HuH-7.5 (cell line): ENCODE measurements at places on chromosomes 16 and 17.
A peak's percentile ranks its signal among the peaks of the same experiment; 100 is the strongest.

DNA sequence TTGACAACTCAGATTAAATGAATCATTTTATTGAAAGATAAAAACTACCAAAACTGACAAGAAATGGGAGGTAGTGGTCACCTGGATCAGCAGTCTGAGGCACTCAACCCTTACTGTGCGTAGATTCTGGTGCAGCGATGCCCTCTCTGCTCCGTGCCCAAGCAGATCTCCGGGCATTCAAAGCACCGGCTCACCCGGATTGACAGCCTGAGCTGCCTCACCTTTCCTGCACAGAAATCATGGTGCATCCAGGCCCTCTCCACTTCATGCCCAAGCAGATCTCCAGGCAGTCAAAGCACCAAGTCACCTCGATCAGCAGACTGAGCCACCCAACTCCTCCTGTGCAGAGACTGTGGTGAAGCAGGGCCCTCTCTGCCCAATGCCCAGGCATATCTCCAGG is 196.8 kb downstream of the CA10 start:
- no peak for DNase-seq

- DNase-seq = no peak
These were observed at the start of gene KCNJ12 for GRCh38 chr17:21376081-21376758. KCNJ12 (plus strand) TSS chr17:21376357; CDS start chr17:21415343, 38,986 bp downstream.

- peak; percentile 71 for DNase-seq
These were observed 74.6 kb downstream of the CMC2 start for GRCh38 chr16:80931801-80932707.

GRCh38 chr17:82346342-82347300 is 12.4 kb upstream of the TEX19 start:
- peak; percentile 74 for DNase-seq

- DNase-seq = no peak
These were observed 62.4 kb downstream of the VMP1 start for GRCh38 chr17:59769887-59770286.

DNA sequence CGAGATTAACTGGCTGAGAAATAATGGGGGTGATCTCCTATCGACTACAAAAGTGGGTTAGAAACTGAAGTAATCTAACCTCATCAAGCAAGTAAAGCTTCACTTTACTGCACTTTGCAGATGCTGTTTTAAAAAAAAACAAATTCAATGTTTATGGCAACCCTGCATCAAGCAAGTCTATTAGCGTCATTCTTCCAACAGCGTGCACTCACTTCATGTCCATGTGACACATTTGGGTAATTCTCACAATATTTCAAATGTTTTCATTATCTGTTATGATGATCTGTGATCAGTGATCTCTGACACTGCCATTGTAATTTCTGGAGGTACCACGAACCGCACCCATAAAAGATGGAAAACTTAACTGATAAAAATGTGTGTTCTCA is 70.8 kb downstream of the KANSL1 start:
- no peak for DNase-seq

DNA sequence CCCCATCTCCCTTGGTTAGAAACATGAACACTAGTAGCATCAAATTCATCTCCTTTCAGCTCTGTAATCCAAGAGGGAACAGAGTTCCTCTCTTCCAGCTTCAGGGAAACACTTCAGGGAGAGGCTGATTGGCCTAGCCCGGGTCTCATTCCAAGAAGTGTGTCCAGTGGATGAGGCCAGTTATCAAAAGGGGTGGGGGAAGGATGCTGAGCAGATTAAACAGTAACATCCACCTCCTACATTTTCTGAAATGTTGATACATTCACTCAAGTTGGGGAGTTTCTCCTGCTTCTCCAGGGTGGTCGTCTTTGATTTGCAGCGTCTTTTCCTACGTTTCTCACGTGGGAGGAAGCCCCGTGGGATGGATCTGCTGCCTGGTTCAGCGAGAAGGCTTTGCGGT is 62.9 kb upstream of the WSB1 start:
- DNase-seq = no peak

DNA sequence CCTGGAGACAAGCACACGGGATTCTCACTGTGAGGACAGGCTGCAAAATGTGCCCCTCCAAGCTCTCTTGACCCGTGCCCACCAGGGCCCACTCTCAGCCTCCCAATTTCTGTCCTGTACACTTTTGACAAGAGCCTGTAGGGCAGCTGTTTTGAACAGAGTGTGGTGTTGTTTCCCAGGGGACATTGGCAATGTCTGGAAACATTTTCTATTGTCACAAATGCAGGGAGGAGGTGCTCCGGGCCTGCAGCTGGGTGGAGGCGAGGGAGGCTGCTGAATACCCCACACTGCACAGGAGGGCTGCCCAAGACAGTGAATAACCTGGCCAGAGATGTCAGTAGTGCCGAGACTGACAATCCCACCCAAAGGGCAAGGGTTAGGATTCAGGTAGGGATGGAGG is 10.5 kb downstream of the CEP295NL start:
- DNase-seq = no peak

DNA sequence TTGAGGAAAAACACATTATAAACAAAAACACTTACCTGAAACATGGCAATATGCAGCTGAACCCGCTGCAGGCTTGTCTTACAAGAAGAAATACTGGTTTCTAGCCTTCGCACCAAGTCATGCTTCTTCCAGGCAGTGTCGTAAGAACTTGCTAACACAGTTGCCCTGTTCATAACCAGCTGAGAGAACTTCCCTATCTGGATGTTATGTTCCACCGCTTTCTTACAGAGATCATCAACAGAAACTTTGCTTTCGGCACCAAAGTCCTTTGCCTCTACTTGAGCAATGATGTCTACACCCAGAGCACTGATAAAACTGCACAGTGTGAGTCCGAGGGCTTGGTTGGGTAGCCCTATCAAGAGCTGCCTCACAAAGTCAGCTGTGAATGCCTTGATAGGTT is 27.9 kb upstream of the ARL6IP1 start:
- DNase-seq = no peak

DNA sequence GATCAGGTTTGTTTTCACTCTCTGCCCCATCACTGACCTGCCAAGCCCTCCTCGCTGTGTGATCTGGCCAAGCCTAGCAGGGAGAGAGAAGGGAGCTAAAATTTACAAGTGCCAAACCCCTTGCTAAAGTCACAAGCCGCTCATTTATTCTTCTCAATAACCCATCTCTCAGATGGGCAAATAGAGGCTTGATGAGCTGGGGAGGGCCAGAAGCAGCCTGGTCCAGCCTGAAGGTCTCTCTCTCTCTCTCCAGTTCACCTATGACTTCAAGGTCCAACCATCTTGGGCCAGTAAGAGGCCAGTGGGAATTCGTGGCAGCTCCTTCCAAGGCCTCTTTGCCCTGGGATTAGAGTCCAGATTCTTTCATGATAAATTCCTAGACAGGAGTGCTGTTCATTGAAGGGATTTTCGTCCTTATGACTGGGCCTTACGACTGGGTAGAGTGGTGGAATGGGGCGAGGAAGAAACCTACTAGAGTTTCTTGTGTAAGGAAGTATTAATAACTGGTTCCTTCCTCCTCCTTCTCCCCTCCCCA is 3.4 kb downstream of the CA7 start:
- no peak for DNase-seq

GRCh38 chr16:86565644-86566511 is 751 bp upstream of the FOXC2 start:
- no peak for DNase-seq

- DNase-seq = no peak
These were observed 77.0 kb downstream of the MRC2 start for GRCh38 chr17:62704381-62704971.

GRCh38 chr17:59892251-59892923 is 356 bp downstream of the TUBD1 start:
- no peak for DNase-seq

DNA sequence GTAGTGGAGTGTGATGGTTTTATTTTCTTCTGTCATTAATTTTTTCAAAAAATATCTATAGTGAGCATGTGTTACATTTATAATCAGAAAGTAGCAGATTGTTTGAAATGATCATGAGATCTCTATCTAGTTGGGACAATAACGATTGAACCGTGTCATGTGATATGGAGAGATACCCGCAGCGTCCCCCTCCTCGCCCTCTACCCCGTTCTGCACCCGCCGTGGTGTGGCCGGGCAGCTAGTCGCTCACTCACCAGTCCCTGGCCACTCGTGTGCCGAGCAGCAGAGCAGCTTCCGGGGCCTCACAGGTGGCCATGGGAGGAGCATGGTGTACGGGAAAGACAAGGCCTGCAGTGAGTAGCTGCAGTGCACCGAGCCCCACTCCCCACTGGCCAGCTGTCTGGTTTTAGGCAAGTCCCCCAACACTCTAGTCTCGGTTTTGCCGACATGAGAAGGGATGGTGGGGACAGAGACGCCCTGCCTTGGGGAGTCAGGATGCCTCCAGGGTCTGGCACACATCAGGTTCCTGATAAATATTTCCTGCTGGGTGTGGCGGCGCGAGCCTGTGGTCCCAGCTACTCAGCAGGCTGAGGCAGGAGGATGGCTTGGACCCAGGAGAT is 15.3 kb downstream of the MLYCD start:
- no peak for DNase-seq

DNA sequence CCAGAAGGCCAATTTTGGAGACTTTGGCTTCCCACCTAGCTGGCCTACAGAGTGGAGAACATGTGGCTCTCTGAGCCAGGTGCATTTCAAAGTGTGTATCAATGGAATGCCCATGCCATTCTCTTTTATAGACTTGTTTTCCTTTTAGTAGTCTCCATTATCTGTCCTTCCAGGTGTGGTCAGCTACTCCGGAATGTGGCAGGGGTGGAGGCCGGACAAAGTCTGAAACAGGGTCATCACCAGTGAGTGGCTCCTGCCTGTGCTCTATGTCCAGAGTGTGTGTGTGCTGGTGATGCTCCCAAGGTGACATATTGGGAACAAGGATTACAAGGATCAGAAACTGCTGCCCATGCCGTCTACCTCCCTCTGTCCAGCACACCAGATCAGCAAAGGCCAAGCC is 3.8 kb upstream of the TMEM220 start:
- DNase-seq = no peak

GRCh38 chr16:81237942-81238295 is 570 bp upstream of the BCO1 start:
- DNase-seq = no peak

DNA sequence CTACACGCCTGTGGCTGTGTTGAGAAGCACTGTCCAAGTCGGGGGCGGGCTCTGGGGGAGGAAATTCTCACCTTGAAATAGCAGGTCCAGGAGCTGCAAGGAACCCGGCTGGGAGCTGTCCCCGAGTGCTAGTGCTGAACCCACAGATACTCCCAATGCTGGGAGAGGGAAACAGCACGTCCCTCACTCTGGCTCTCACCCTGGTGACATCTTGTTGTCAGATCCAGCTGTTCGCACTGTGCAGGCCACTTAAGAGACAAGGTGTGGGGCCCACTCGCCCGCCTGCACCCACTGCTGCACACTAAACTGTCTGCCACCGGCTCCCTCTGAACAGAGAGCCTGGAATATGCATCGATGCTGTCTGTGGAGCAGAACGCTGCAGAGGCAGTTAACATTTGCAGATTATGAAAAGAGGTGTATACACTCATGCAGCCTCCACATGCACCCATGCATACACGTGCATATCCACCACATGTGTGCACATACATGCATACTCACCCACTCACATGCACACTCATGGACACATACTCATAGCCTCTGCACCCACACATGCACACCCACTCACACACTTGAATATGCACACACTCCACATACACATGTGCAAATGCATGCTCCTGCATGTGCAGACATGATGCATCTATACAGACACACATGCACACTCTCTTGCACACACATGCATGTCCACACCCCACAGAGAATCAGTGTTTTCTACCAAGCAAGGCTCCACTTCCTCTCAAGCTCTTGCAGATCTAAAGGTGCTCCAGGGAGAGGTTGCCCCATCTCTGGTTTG is 42.0 kb downstream of the MGAT5B start:
- DNase-seq = peak; percentile 78

DNA sequence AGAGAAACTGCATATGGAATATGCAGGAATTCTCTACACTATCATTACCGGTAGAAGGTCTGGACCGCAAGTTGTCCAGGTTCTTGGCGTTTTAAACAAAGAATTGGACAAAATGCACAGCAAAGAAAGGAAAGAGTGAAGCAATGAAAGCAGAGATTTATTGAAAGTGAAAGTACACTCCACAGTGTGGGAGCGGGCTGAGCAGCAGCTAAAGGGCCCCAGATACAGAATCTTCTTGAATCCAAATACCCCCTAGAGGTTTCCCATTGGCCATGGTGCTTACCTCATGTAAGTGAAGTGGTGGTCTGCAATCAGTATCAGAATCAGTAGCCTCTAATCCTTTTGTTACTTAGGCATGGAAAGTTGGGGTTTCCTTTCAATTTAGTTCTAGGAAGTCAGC is 178.5 kb upstream of the IRX3 start:
- DNase-seq = no peak

DNA sequence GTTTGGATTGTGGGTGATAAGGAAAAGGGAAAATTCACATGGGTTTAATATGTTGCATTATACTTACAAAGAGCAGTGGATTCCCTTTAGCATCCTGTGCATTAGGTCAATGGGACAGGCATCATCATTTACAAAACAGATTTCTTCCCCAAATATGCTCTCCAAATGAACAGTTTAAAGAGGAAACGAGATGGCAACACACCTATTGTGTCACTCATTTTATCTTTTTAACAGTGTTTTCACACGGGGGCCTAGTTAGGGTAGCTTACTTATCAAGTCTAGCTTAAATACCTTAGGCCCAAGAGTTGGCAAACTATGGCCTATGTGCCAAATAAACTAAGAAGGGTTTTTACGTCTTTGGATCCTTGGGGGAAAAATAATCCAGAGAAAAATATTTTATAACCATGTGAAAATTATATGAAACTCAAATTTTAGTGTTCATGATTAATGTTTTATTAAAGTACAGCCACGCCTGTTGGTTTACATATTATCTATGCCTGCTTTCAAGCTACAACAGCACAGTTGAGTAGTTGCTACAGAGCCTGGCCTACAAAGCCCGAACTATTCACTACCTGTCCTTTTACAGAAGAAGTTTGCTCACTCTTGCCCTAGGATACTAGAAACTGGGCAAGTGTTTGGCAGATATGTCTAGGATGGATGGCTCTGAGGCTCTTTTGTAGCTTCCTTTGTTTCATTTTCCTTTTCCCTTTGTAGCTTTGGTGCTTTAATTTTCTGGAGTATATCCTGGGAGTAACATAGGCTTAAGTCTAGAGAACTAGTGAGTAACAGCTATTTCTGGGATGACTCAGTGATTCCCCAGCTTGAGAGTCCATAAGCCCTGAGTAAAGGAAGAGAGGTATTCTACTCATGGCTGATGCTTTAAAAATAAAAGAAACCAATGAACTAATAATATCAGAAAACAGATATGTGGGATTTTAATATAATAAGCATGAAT is 12.4 kb downstream of the NUP93 start:
- DNase-seq = no peak
